ENCODE measurements at places on chromosomes 5 and 9.

DNA sequence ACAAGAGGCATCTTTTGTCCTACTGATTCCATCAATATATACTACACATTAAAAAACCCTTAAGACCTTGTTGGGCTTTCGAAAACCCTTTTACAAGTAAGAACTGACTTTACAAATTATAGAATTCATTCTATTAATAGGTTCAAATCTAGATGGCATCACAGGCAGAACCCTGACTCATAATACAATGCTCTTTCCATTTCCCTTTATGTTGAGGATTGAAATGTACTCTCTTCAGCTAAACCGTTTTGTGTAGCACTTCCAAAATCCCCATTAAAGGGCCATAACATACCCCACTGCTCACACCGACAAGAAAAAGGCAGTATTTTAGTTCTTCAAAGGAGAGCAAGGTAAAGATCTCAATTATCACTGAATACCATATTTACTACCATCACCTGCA, 11.2 kb downstream of the CSNK1A1 start:
- no peak for DNase-seq

GRCh38 chr5:15702102-15702501, 202.1 kb downstream of the FBXL7 start:
- no peak for DNase-seq

DNA sequence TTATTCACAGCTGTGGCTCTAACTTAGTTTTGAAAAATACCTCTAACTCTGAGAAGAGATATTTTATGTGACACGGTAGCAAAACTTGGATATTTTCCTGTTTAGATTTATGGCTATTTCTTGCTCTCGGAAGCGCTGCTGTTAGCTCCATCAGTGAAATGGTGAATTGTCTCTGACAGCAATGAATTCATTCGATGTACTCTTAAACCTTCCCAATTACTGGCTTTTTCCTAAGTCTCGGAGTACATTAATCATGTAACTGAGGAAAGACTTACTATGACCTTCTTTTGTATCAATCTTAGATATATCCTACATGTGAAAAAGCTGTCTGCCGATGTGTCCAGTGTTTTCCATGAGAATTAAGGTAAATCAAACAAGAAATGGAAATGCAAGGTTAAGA, 613.0 kb downstream of the KIF4B start:
- DNase-seq, result no peak

GRCh38 chr9:120927269-120928014, 846 bp upstream of the TRAF1 start:
- DNase-seq, result no peak

DNA sequence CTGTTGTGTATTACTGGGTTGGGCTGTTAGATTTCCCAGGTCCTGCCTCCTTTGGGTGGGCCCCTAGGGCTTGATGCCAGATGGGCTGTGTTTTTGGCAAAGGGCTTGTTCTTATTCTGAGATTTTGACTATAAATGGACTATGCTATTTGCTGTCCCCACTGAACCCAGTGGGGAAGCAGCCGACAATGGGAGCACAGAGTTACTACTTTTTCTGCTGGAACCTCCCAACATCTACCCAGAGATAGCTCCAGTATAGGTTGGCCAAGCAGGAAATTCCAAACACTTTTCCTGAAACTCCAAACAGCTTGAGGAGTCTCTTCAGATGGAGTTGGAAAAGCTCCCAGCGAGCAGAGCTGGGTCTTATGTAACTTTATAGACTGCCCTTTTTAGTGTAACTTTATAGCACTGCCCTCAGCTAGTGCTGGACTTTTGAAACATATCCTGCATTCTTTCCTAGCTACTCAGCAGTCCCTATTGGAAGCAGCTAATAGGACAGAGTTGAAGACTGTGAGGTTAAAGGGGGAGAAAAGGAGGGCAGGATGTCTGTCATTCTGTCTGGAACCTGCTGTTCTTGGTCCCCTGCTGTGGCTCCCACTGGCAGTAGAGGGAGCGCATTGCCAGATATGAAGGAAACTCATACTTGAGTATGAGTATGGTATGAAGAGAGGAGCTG, 21.0 kb downstream of the RUSC2 start:
- DNase-seq, result no peak

GRCh38 chr5:33372721-33373472, 67.9 kb upstream of the TARS1 start:
- DNase-seq, result no peak

GRCh38 chr9:115808108-115808507, 345.5 kb upstream of the PAPPA start:
- DNase-seq, result no peak

DNA sequence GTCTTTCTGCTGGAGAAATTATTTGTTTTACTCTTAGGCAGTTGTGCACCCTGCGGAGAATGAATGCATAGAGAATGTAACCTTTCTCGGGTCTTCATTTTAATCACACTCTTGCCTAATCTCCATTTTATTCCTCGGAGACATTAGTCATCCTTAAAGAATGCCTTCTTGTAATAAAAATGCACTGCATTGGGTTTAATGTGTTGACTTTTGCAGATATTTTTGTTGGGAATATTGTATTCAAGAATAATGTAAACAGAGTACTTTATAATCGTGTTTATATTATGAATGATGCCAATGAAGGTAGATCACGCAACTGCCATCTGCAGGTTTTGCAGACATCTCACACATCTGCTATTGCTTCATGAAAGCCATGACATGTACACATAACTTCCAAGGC, 1093.9 kb upstream of the CDH6 start:
- DNase-seq, result no peak
